GM12892 (cell line): ENCODE measurements at places on chromosomes 13 and 19.

GRCh38 chr13:98459721-98460370, 117.1 kb downstream of the STK24 start:
- DNase-seq, result no peak

DNA sequence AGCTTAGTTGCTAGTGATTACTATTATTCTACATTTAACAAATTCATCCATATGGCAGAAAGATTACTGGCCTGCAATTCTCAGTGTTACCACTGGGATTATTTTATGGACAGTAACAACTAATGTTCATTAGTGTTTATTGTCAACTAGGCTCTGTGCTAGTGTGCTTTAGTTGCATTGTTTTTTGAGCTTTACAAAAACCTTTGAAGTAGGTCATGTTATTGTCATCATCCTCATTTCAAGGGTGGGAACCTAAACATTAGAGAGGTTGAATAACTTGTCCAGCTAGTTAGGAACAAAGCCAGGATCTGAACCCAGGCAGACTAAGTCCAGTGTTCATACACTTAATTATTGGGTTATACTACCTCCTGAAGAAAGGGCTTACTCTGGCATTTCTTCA, 27.8 kb upstream of the TDRD3 start:
- DNase-seq, result no peak

DNA sequence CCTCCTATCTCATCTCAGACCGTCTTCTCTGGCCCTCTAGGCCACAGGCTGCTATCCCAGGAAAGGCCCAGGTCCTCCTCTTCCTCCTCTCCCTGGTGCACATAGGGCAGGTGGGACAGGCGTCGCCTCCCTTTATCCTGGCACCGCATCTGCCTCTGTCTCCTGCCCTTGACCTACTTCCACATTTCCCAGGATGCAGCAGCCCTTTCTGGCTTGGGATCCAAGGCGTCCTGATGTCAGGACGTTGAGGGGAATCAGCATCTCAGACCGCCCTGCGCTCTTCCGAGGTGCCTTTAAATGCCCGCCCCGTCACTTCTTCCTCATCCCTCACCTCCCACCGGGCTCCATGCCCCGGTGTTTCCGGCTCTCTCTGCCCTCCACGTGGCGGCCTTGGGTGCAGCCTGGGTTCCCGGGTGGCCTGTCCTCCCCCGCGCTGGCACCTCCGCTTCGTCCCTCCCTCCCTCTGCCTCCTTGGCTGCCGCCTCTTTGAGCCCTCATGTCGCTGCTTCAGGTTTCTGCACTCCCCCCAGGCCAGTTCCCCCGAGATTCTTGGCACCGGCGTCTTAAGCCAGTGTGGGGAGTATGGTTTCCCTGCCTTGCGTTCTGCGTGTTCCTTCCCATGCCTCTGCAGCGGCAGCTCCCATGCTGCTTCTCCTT, 66.3 kb downstream of the KDM4B start:
- no peak for DNase-seq

DNA sequence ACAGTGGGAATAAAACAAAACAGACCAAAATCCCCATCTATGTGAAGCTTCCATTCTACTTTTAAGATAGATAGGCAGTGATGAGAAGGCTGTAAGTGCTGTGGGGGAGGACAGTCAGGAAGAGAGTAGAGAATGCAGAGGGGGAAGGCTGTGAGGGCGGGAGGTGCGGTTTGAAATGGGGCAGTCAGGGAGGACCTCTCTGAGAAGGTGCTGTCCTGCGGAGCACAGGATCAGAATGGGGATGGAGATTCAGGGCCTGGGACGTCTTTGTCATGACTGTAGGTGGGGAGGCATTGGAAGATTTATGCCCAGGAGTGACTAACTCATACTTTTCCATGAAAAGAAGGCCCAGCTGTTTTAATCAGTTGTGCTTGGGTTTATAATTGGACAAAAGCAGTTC, 3.9 kb upstream of the GPR183 start:
- DNase-seq, result no peak

DNA sequence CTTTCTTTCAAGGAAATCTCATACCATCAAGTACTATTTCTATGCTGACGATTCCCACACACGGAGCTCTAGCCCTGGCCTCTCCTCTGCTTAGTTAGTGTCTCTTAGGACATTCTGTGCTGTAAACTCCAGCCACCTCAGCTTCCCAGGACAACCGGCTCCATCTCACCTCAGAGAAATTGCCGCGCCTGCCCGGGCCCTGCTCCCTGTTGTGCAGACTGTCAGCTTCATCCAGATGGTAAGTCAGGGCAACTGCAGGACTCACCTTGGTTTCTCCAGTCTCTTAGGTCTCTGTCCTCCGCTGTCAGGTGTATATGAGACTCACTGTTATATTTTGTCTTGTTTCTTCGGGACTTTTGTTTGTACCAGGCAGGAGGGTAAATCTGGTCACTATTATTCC, 98.7 kb downstream of the SPACA7 start:
- no peak for DNase-seq

GRCh38 chr13:49292742-49293486, 45.2 kb downstream of the CDADC1 start:
- DNase-seq, result no peak

DNA sequence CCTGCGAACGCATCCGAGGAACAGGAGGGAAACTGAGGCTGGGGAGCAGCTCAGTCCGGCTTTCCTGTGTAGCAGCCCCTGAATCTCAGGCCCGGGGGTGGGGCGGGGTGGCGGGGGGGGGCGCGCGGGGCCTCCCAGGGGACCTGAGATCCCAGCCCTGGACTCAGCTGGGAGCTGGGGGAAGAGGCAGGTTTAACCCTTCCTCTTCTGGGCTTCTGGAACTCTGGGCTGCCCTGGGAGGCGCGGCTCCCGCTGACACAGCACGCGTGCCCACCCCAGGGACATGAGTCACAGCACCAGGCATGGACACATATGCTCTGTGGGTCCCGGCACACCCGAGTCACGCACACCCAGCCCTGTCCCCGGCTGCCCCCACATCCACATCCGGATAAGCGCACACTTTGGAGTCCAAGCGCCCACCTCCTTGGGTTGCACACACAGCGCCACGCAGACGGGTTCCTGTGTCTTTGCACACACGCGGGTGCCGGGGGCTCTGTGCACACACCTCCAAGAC, 3.5 kb upstream of the CIRBP start:
- DNase-seq, result no peak

GRCh38 chr13:100378533-100378932, 210.1 kb downstream of the GGACT start:
- no peak for DNase-seq

GRCh38 chr13:71771144-71771543, 95.9 kb downstream of the DACH1 start:
- no peak for DNase-seq

GRCh38 chr19:51258165-51259160, 7.6 kb downstream of the SIGLECL1 start:
- DNase-seq, result no peak

DNA sequence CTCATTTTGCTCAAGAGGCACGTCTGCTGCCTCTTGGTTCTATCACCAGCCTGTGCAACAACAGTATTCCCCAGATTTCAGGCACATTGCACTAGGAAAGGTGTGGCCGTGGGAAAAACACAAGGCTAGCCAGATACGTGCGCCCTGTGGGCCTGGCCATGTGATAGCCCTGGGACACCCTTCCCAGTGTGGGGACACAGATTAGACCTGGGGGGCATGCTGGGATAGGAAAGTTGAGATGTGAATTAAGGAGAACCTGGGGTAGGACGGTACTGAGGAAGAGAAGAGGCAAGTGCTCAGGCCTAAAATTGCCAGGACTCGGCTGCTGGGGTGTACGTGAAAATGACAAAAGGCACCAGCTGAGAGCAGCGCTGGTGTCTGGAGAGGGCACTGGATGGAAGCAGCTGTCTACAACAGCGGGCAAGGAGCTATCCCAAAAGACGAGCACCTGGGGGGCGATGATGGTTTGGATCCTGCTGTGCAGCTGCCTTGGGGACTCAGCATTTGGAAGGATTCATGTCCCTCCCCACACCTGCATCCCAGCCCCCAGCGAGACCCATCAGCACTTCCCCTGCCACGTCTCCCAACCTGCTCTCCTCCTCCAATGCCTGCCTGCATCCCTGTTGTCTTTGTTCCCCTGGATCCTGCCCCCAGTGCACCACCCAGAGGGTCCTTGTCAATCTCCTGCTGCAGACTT, 54.3 kb downstream of the GGACT start:
- DNase-seq, result no peak

DNA sequence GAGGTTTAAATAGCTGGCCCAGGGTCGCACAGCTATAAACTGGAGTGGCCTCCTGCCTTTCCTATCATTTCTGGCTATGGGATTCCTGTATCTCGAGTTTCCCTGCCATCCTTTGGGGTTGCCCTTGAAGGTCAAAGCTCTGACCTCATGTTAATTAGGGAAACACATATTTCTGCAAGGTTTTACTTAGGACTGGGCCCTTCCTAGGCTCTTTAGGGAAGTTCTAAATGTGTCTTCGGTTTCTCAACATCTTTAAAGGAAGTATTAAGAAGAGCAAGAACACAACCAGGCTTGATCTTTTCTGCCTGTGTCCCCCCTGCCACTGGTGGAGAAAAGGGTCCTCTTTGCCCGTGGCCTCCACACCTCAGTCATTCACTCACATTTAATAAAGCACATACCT, 10.8 kb downstream of the LCP1 start:
- no peak for DNase-seq

DNA sequence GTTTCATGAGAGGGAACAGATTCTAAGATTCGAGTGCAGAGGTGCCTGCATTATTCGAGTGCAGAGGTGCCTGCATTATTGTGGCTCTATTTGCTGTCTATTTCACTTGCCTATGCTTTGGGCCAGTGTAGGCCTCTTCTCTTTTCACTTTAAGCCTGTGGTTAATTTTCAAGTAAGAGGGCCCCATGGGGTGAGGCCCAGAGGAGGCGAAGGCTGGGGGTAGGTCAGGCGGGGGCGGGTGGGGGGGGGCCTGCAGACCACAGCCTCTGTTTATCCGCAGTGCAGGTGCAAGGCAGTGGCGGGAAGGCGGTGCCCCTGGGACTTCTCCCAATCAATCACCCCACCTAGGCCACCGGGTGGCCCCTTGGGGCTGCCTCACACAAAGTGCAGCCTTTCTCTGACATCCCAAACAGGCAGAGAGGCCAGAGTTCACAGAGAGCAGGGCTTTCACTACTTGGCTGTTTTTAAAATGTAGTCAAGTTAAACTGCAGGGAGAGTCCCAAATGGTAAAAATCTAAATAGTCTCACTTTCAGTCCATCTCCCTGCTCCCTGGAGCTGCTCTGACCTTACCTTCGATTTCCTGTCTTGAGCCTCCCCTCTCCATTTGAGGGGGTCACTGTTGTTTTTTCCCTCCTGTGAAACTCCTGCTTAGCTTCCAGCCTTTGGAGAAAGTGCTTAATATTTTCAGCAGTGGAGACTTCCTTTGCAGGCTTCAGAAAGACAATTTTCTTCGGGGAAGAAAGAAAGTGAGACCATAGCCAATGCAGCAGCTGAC, 249.0 kb downstream of the DLEU7 start:
- DNase-seq, result peak; percentile 27

GRCh38 chr19:49874503-49875157, 2.5 kb downstream of the AKT1S1 start:
- DNase-seq, result no peak

DNA sequence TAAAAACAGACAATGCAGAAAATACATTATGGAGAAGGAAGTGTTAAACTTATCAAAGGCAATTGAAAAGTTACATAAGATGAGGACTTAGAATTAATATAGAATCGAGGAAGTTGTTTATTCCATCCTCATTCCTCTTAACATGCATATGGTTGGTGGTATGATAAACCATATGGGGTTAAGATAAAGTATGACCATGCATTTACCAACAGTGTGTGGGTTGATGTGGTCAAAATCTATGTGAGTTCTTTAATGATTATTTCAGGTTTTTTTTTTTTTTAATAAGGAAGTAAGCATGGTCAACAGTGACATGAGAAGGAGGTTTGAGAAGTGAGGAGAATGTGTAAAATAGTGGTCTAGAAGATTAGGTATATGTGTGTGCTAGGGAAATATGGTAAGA, 94.5 kb downstream of the TDRD3 start:
- no peak for DNase-seq

DNA sequence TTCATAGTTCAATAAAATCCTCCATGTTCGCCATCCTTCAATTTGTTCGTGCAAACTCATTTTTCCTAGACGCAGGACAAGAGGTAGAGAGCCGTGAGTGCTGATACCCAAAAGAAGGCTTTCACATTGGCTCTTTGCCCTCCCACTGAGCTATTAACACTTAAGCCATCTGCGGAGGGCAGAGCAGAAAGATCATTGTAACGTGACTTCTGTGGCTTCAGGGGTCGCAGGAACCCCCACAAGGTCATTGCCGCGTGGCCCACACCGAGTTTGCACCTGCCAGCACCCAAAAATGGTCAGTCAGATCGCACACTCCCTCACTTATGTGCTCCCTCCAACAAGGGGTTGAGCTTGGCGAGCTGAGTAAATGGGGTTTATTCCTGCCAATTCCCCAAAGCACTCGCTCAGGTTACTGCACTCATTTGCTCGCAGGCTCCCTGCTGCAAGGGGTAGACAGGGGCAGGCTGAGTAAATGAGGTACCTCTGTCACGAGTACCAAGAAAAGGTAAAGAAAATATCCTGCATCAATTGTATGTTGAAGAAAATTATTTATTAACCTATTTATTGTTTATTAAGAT, 144.1 kb downstream of the PRR20E start:
- DNase-seq, result no peak

GRCh38 chr13:89269737-89270136, 1598.6 kb downstream of the SLITRK5 start:
- no peak for DNase-seq

DNA sequence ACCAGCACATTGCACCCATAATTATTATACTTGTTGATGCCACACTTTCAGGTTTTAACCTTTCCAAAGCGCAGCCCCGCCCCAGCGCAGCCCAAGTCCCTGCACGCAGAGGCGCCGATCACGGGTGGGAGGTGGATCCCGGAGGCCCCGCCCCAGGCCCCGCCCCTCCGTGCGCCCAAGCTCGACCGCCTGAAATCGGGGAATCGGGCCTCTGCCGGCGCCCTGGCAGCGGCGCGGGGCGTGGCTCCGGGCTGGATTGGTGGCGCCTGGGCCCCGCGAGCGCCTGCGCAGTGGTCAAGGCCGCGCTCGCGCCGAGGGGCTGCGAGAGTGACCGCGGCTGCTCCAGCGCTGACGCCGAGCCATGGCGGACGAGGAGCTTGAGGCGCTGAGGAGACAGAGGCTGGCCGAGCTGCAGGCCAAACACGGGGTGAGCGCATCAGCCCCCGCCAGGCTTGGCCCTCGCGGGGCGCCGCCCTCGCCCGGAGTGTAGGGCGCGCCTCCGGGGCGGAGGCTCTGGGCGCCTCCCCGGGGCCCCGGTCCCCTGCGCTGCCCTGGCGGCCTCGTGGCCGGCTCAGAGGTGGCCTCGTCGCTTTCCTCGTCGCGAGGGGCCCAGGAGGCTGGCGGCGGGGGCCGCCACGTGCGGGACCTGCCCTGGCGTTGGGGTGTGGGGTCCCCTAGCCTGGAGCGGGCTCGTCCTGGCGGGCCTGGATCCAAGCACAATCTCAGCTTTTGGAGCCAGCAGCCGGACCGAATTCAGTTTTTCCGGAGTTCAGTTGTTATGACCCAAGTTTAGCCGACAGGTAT, at the start of gene PDCD5:
TSS of gene PDCD5 (plus strand) at position 290 of the 804 bp plus-strand sequence. CDS start at position 362, 72 bp downstream.
- peak; percentile 93 for DNase-seq

GRCh38 chr13:109971456-109972090, 185.2 kb upstream of the IRS2 start:
- DNase-seq, result no peak
